ENCODE measurements at places on chromosomes 1 and 21.

- no peak for DNase-seq
These were observed 51.8 kb upstream of the CASZ1 start for GRCh38 chr1:10848109-10848684.

DNA sequence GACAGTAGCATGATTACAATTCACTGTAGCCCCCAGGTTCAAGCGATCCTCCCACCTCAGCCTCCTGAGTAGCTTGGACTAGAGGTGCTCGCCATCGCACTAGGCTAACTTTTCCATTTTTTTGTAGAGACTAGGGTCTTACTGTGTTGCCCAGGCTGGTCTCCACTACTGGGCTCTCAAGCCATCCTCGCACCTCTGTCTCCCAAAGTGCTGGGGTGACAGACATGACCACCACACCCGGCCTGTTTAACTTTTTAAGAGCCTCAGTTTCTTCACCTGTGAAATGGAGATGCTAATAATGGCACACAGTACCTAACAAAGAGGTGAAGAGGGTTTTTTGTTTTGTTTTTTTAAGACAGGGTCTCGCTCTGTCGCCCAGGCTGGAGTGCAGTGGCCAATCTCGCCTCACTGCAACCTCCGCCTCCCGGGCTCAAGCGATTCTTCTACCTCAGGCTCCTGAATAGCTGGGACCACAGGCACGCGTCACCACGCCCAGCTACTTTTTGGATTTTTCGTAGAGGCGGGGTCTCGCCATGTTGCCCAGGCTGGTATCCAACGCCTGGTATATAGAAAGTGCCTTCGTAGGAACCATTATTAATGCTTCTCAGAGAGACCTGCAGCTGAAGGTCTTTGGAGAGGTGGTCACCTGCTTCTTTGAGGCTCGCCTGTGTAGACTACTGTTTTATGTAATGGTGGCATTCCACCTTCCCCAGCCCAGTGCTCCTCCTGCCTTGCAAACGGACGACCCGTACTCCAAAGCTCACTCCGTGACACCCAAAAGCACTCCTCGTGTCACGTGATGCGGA lies 567 bp downstream of the PMVK start:
- DNase-seq, result no peak

DNA sequence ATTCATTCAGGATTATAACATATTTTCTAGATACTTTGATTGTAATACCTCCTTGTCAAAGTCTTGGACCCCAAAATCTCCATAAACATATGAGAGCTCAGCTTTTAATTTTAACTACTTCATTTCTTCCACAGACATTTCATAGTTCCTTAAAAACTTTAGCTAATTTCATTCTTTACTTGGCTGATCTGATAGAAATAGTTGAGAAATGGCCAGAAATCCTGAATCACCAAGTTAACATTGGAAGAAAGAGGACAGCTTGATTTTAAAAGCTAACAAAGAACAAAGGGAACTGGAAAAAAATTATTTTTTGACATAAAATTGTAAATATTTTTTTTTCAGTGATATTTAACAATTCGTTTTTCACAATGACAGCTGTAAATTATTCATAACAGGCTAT lies 216.5 kb downstream of the NTNG1 start:
- DNase-seq, result no peak

DNA sequence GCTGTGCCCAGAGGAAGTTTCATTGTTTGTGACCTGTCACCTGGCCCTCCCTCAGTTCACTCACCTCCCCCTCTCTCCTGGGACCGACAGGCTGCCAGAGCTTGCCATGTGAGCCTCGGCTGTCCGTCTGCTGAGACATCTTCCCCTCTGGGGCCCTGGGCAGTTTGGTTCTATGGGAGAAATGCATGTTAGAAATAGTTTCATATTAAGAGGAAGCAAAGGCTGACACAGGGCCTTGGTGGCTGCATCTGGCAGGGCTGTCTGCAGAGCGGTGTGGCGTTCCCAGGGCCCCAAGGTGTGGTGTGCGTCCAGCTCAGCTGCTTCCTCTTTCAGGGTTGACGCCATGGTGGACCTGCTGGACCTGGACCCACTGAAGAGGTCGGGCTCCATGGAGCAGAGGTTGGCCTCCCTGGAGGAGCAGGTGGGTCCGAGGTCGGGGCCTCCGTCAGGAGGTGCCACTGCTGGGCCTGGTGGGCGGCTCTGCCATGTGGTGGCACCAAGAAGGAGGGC lies 31.9 kb upstream of the LRRC3 start:
- no peak for DNase-seq

- no peak for DNase-seq
These were observed 118.1 kb downstream of the RUNX1 start for GRCh38 chr21:34930971-34931370.

DNA sequence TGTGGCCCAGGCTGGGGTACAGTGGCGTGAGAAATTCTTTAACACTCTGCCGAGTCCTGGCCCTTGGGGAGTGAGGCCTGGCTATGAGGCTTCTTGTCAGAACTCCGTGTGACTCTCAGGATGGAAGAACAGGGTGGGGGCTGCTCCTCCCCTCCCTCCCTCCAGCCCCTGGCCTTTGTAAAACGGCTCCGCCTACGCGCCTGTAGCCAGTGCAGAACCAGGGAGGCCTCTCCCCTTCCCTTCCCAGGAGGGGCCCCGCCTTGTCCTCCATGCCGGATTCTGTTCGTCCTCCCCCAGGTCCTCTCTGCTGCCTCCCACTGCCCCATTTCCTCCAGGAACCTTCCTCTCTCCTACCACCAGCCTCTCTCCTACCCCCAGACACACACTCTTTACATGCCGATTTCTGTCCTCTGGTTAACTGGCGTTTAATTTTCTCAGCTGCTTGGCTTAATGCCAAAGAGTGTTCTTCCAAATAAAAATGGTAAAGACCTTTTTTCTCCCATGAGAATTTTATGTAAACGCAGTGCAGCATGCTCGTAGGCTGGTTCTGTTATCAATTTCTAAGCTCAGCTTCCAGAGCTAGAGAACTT lies 21.0 kb downstream of the PDE9A start:
- DNase-seq, result peak; percentile 70

DNA sequence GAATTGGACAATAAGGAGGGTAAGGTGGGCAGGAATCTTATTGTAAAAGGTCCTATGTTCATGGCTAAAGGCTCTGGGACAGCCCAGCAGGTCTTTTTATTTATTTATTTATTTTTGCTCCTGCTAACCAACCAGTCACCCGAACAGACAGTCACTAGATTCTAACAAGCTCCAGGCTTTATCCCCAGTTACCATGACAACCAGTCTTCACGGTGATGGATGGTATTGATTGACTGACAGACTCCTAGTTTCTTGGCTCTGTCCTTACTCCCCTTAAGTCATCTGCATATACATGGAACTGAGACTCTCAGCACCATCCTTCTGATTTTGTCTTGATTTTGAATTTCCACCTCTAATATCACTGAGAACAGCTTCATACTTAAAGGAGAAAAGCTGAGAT lies 44.3 kb downstream of the C8A start:
- no peak for DNase-seq

GRCh38 chr21:29829564-29830275 lies 110.1 kb downstream of the GRIK1 start:
- no peak for DNase-seq

GRCh38 chr21:36156815-36157670 lies at the start of gene DOP1B:
Gene DOP1B, plus strand, starts transcription at chr21:36156824. Its CDS starts 7,910 bp downstream, at chr21:36164734.
- DNase-seq, result no peak

GRCh38 chr1:1631782-1632420 lies at the start of gene MMP23B:
Gene MMP23B, plus strand, starts transcription at chr1:1632173. Its CDS starts 46 bp downstream, at chr1:1632219.
- no peak for DNase-seq

DNA sequence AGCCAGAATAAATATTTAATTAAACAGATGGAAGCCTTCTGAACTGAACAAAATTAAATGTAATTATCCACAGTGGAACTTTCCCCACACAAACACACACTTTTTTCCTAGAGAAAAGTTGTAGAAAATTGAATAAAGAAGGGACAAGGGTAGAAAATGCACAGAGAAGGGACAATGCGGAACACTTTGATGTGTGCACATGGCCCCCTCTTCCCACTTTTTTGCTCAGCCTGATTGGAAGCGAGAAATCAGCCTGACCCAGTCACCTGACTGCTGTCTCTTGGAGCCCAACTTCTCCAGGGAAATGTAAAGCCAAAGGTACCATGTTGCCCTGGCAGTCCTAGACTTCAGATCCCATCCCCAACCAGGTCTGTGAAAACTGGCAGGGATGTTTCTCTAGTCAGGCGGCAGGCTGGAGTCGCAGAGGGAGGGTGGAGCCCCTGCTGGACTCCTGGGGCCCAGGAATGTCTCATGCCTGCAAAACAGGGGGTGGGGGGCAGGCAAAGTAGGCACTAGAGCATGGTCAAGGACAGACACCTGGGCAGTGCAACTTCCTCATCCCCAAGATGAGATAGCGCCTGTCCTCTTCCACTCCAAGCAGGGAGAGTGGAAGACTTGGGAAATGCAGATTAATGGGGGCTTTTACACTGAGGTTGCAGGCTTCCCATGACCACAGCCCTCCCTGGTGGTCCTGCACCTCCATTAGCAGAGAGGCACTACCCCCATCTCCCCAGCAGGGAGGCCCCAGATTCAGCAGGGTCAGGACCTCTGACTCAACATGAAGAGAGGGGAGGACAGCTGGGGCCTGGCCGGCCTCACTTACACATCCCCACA lies 2.8 kb downstream of the CERS2 start:
- DNase-seq, result no peak

- no peak for DNase-seq
These were observed 23.8 kb downstream of the DAB1 start for GRCh38 chr1:57400048-57400447.

DNA sequence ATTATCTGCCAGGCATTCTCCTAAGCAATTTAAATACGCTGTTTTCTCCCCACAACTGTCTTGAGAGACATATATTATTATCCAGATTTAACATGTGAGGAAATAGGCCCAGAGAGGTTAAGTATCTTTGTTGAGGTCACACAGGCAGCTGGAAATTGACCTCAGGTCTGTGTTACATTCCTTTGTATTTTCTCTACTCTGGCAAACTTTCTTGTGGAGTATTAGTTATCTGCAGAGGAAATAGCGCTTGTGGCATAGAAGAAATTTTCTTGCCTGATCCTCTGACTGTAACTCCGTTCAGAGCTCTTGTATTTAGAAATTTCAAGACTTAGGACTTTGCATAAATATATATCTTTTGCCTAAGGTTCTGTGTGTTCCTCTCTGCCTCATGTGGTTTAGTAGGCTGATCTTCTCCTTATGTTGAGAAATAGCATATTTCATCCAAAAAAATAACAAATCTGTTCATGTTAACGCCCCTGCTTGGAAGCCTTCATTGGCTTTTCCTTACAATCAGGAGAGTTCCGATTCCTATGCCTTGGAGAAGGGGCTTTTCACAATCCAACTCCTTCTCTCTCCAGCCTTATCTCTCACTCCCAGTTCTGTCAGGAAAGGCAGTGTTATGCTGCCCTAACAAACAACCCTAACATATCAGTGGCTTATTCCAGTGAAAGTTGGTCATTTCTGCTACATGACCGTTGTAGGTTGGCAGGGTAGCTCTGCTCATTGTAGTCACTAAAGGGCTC lies 2.5 kb upstream of the JUN start:
- DNase-seq, result no peak

GRCh38 chr1:219806020-219806419 lies 122.3 kb downstream of the SLC30A10 start:
- DNase-seq, result no peak

GRCh38 chr21:44337449-44337848 lies 1.7 kb downstream of the CFAP410 start:
- no peak for DNase-seq

DNA sequence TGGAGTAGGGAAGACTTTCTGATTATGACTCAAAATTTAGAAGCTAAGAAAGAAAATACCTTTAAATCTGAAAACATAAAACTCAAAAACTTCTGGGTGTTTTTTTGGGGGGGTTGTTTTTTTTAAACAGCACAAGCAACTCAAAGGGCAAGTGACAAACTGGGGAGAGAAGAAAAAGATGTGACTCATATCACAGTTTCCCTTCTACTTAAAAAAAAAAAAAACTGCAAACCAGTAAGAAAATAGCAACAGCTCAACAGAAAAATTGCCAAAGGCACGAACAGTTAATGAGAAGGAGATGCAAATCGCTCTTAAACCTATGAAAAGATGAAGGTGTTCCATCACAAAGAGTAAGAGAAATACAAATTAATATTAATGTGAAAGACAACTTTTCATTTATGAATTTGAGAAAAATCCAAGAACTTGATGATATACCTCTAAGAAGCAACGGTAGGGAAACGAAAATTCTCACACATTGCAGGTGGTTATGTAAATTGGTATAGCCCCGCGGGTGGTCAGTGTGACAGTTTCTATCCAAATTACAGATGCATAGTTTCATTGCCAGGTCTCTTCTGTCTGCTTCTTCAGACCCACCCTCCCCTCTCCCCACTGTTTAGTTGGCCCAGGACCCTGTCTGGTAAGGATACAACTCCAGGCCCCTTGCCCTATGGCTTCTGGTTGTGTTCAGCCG lies 9.0 kb downstream of the IFNAR2 start:
- no peak for DNase-seq

DNA sequence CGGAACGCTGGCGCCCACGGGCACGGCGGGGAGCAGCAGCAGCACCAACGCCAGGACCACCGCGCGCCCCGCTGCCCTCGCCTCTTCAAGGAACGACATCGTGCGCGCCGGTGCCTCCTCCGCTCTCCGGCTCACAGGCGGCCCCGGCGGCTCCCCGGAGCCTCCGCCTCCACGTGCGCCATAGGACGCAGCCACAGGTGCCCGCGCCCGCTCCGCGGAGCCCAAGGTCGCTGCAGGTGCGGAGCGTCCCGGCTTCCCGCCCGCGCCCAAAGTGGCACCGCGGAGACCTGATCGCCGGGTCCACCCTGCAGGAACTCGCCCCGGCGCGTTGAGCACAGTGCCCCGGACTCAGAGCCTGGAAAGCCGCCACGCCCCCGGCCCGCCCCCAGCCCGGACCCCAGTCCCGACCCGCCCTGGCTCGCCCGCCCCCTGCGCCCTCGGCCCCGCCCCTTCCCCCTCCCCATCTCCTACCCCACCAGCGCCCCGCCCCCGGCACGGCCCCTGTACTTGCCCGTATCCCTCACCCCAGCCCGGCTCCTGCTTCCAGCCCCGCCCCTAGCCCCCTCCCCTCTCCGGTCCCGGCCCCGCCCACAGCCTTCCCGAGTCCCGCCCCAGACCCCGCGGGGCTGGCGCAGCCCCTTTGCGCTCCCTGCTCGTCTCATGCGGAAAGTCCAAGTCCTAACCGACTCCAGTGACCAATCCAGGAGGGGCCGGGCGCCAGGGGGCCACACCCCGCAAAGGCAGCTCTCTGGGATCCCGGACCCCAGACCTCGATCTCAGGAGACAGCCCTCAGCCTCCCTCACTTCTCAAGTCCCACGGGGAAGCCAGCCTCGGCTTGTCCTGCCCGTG lies at the start of gene MEGF6:
MEGF6 (minus strand) TSS at position 339 of the 850 bp plus-strand sequence; CDS start at position 99, 240 bp downstream.
- peak; percentile 94 for DNase-seq

DNA sequence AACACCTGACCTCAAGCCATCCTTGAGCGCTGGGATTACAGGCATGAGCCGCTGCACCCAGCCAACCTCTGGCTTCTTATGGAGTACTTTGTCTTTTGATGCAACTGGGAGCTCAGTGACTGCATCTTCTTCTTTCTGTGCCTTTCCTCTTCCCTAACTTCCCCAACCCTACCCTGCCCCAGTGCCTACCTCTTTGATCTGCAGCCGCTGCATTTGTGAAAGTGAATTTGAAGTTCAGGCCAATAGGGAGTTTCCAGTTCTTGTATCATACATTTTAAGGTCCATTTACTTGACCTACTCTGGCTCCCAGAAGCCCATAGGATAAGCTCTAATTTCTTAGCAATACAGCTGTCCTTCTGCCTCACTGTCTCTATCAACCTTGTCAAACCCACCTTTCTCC lies 52.2 kb downstream of the KCNC4 start:
- no peak for DNase-seq

GRCh38 chr1:204589409-204590038 lies 73.3 kb downstream of the MDM4 start:
- no peak for DNase-seq

GRCh38 chr1:180909462-180909976 lies 3.2 kb upstream of the KIAA1614 start:
- DNase-seq, result no peak
